WTC11 (cell line): ENCODE measurements at places on chromosomes 6 and 20.

DNA sequence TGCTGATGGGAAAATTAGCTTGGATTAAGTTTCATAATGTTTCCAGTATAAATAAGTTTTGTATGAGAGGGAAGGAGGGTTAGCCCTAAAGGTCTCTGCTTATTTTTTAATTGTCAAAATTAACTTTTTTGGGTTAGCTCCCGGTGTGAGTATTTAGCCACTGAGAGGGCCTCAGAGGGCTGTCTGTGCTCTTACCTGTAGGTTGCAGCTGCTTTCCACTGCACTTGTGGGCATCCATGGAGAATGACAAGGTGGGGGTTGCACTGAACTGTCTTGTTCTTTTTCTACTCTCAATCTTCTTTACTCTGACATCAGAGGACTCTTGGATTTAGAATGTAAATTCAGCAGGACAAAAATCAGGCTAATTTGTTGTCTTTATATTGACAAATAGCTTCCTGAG, 81.4 kb downstream of the CD164 start:
- no peak for DNase-seq

- no peak for DNase-seq
Observed at GRCh38 chr20:63963348-63963741, 6.4 kb downstream of the ZNF512B start.

GRCh38 chr6:39256294-39256940, 27.1 kb upstream of the KCNK5 start:
- DNase-seq: peak; percentile 22

- DNase-seq: no peak
Observed at GRCh38 chr6:3741477-3741871, 10.0 kb downstream of the PXDC1 start.

- DNase-seq: no peak
Observed at GRCh38 chr6:40881501-40881900, 157.5 kb downstream of the UNC5CL start.

- DNase-seq: no peak
Observed at GRCh38 chr6:118386975-118387374, 161.1 kb upstream of the PLN start.

- peak; percentile 63 for DNase-seq
Observed at GRCh38 chr20:51562332-51563173, 20.0 kb upstream of the NFATC2 start.

DNA sequence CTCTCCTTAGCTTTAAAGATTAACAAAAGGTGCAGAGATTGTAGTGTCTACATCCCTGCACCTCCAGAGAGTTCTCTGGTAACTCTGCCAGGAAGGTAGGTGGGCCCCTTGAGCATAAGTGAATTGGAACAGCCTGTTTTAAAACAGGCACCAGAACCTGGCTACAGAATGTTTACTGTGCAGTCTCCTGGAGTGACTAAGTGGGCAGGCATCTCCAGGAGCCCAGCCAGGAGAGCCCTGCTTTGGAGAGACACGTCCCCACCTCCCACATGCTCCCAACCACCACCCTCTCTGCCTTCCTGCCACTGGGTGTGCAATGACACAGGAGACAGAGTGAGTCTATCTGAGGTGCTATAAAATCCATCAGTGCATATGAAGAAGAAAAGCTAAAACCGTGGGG, 110.3 kb upstream of the EYA4 start:
- DNase-seq: no peak

DNA sequence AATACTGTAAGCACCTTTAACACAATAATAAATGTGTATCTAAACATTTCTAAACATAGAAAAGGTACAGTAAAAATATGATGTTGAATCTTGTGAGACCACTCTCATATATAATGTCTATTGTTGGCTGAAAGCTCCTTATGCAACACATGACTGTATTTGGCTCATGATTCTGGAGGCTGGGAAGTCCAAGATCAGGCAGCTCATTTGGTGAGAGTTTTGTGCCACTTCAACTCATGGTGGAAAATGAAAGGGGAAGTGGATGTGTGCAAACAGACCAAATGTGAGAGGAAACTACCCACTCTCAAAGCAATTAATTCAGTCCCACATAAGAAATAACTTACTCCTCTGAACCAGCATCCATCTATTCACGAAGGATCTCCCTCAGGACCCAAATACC, 257.7 kb upstream of the OPRM1 start:
- no peak for DNase-seq

GRCh38 chr6:87074101-87074621, 20.7 kb downstream of the CGA start:
- no peak for DNase-seq

DNA sequence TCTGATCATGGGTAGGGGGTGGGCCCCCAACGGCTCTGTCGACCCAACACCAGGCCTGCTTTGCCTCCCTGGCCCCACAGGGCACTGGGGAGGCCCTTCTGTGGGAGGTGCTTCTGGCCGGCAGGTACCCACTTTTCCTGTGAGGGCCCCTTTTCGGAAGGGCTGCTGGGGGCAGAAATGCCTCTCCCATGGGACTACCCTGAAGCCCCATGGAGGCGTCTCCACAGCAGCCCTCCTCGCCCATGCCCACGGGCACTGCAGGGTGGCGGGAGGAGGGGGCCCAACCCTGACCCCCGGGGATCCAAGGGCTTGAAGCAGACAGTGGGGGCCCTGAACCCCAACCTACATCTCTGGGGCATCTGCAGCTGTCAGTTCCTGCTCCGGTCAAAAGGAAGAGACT, 2.3 kb downstream of the BIRC7 start:
- DNase-seq: no peak

DNA sequence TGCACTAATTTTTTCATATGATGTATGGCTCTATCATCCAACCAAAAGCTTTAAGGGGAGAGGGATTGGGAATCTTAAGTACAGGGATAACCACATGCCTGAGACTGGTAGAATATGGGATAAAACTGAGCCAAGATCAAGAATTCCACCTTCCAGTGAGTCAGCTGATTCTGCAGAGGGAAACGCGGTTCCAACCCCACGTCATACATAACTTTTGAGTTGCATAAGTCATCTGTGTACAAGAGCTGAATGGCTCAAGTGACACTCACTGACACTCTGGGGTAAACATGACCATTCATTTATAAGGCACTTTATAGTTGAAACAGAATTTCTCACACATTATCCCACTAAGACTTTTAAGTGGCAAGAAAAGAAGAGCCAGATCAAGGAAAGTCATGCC, 16.4 kb downstream of the TRIM27 start:
- DNase-seq: no peak

DNA sequence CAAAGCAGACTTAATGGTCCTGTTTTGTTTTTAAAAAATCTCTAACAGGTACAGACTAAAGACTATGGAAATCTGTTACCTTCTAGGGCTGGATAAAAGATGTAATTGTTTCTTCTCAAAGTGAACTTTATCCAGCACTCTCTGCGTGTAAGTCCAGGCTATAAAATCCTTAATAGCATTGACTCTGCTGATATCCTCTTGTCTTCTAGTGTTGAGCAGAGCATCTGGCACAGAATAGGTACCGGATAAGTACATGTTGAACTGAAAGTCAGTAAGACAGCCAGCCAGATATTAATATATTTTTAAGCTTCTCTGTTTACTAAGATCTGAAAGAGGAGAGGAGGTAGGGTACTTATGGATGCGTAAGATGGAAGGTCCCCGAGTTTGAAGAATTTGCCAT, 262.3 kb downstream of the TBC1D7 start:
- no peak for DNase-seq

GRCh38 chr20:23235173-23236027, 115.2 kb upstream of the NXT1 start:
- peak; percentile 78 for DNase-seq

GRCh38 chr6:157096522-157096921, 226.8 kb downstream of the TMEM242 start:
- no peak for DNase-seq

DNA sequence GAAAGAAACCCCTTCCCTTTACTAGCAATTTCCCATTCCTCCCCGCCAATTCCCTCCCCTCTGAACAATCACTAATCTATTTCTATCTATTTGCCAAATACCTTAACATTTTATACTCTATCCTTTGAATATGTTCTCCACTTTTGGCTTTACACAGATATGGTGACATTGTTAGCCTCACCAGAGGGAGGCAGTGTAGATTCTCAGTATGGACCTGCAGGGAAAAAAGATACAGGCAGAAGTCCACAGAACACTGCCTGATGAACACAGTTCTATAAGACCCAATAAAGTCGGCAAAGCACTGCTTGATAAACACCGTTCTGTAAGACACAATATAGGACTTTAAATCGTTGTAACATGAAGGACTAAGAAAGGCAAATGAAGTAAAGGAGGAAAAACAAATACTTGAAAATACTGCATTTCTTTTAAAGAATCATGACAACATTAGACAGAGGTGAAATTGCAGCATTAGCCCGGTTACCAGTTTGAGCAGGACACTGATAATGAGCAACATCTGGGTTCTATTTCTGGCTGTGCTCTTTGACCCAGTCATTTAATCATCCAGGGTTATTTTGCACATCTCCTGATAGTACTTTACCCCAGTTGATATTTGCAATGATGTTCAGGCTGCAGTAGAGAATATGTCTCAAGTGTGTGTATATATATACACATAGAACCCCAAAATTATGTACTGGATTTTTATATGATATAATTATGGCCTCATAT, 296.8 kb downstream of the UTRN start:
- DNase-seq: peak; percentile 13

GRCh38 chr6:44399991-44400390, 12.5 kb downstream of the CDC5L start:
- DNase-seq: no peak

GRCh38 chr20:48069596-48069995, 284.3 kb upstream of the SULF2 start:
- DNase-seq: no peak

DNA sequence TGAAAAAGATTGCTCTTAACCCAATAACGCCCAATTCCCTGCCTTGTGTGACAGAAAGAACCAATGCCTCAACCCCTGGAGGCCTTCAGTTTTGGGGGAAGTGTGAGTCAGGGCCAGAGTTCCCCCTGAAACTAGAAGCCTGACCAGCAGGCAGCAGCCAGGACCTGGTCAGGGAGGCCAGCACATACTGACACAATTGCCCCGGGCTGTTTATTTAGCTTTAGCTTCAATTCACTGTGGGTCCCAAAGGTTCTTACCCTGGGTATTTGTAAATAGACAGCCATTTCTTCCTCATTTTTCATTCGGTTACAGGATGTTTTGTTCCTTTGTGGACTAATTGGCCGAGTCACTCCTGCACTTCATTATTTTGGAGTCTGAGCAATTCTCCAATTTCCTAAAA, 195.6 kb downstream of the PKHD1 start:
- no peak for DNase-seq

GRCh38 chr6:131572686-131573415, at the start of gene ARG1:
ARG1 (plus strand) TSS chr6:131573226; CDS start chr6:131573283, 57 bp downstream.
- no peak for DNase-seq

- no peak for DNase-seq
Observed at GRCh38 chr6:53327017-53327395, 21.7 kb downstream of the ELOVL5 start.

DNA sequence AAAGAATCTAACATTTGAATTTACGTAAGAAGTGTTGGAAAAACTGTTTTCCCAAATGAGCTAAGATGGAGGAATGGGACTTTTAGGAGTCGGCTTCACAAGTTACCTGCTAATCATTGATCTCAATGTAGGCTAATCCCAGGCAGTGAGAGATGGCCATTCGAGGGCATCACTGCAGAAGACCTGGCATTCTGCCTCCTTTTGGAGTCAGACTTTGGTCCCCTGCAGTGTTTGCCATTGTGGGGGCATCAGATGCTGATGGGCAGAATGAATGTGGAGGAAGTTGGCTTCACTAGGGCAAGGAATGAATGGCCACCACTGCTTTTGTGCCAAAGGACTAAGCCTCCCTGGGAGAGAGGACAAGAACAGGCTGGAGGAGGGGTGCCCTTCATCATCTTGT, 55.7 kb upstream of the NKX2-2 start:
- no peak for DNase-seq

- DNase-seq: peak; percentile 79
Observed at GRCh38 chr6:144013486-144013909, 5.4 kb upstream of the PLAGL1 start.

DNA sequence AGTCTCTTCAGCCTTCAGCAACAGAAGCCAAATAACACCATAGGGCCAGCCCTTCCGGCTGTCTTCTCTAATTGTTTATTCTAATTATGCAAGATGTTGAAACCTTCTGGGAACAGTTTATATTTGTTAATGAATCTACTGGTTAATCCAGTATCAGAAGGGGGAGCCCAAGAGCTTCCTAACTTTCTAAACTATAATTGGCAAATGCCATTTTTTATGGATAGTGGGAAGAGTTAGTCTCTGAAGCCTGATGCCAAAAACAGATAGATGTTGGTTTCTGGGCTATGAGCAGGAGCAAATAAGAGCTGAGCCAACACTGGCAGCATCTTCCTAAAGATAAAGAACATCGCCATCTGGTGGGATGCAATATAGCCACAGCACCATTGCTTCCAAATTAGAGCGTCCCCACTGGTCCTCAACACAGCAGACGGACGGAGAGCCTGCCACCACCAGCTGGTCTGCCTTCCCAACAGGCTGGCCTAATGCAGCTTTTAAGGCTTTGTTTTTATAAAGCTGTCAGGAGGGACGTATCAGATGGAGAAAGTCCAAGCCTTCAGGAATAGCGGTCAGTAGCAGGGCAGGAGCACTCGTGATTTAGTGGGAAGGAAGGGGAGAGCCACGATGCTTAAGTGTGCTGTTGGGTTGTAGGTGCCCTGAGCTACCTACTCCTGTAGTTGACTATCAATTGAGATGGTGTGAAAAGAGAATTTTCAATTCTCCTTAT, 118.8 kb downstream of the RALGAPA2 start:
- DNase-seq: peak; percentile 63

- DNase-seq: peak; percentile 76
Observed at GRCh38 chr6:31399589-31400466, 3.6 kb upstream of the MICA start.
